ENCODE measurements at places on chromosomes 5 and 9. TPM values are rescaled to one million over a fixed set of nuclear protein-coding genes. Genes with fewer than 3 reads are reported as not detected.

The RFK gene
- polyA plus RNA-seq, result 67.3 TPM

The CBY3 gene
- 0.07 TPM for polyA plus RNA-seq

GRCh38 chr9:18544456-18544855, 70.5 kb downstream of the ADAMTSL1 start:
- no peak overlapping the region for H3K4me3 ChIP-seq
- H3K36me3 ChIP-seq, result no peaks in the 10 kb centered on the region
- H3K4me1 ChIP-seq, result no peaks in the 10 kb centered on the region
- no peak for DNase-seq

DNA sequence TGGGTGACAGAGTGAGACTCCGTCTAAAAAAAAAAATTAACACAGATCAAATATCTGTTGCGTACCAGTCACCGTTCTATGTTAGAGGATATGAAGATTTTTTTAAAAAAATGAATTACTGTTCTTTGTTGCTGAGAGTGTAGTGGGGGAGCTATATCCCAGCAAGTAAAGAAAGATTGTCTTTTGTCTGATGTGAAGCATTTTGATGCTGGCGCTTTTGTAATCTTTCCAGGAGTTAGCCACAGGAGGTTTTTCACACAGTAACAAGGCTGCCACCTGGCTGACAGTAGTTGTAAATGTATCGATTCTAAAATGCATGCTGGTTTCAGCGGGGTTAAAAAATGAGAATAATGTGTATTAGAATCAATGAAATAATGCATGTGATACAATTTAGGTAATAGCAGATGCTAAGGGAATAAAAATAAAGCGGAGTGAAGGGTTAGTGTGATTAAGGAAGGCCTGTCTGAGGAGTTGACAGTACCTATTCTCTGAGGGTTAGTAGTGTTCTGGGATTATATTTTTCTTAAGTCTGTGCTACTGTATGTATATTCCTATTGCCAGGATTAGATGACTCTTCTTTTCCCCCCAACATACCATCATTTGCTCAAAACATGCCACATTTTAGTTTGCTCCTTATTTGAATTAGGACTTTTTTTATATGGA, 3.4 kb downstream of the LMNB1 start:
- H3K4me3 ChIP-seq, result no peak overlapping the region
- H3K27ac ChIP-seq, result no peak overlapping the region
- H3K36me3 ChIP-seq, result no peaks in the 10 kb centered on the region

The GPR21 gene
- not detected for polyA plus RNA-seq

GRCh38 chr5:144453753-144454152, 283.1 kb downstream of the KCTD16 start:
- H3K4me3 ChIP-seq, result no peak overlapping the region
- no peak for DNase-seq
- no peaks in the 10 kb centered on the region for H3K4me1 ChIP-seq

GRCh38 chr9:93586290-93587057, 10.1 kb downstream of the PHF2 start:
- no peak overlapping the region for H3K27ac ChIP-seq
- no peaks in the 10 kb centered on the region for H3K27me3 ChIP-seq
- H3K4me1 ChIP-seq, result peaks cover 8% of the 10 kb centered on the region
- no peaks in the 10 kb centered on the region for H3K36me3 ChIP-seq

GRCh38 chr5:172906888-172907287, 52.3 kb upstream of the RPL26L1 start:
- H3K4me1 ChIP-seq, result peaks cover 42% of the 10 kb centered on the region
- DNase-seq, result no peak
- H3K27me3 ChIP-seq, result no peaks in the 10 kb centered on the region
- H3K27ac ChIP-seq, result no peak overlapping the region
- no peaks in the 10 kb centered on the region for H3K36me3 ChIP-seq

DNA sequence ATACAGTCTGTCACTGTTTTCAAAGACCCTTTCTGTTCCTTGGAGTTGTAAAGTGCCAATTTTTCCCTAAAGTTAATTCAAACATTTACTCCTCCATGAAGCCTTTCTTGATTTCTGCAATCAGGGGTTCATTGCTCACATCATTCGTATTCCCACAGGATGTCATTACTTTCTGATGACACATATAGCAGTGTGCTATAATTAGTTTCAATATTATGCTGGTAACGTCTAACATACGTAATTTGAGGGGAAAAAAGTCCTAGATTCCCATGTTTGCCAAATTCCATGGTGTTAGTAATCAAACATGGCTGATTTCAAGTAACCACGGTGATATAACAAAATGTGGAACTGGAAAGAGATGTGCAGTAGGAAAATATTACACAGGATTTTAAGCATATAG, 468.2 kb upstream of the MEF2C start:
- no peaks in the 10 kb centered on the region for H3K36me3 ChIP-seq
- no peak for DNase-seq
- H3K4me3 ChIP-seq, result no peak overlapping the region
- no peak overlapping the region for H3K27ac ChIP-seq

DNA sequence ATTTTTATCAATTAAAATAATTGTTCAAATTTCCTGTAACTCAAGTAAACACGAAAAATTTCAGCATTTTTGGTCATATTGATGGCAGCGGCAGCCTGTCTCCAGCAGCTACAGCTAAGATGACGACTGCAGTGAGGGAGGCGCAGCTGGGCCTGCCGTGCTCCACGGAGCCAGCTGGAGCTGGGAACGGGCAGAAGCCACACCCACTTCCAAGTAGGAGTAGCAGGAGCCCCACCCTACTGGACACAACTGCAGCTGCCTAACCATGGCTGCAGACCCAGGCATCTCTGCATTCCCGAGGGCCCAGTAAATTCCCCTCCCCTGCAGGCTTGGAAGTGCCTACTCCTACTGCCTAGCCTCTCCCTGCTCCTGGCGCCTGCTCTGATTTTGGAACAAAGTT, 2031.7 kb downstream of the EFNA5 start:
- no peak overlapping the region for H3K27ac ChIP-seq
- no peaks in the 10 kb centered on the region for H3K27me3 ChIP-seq

DNA sequence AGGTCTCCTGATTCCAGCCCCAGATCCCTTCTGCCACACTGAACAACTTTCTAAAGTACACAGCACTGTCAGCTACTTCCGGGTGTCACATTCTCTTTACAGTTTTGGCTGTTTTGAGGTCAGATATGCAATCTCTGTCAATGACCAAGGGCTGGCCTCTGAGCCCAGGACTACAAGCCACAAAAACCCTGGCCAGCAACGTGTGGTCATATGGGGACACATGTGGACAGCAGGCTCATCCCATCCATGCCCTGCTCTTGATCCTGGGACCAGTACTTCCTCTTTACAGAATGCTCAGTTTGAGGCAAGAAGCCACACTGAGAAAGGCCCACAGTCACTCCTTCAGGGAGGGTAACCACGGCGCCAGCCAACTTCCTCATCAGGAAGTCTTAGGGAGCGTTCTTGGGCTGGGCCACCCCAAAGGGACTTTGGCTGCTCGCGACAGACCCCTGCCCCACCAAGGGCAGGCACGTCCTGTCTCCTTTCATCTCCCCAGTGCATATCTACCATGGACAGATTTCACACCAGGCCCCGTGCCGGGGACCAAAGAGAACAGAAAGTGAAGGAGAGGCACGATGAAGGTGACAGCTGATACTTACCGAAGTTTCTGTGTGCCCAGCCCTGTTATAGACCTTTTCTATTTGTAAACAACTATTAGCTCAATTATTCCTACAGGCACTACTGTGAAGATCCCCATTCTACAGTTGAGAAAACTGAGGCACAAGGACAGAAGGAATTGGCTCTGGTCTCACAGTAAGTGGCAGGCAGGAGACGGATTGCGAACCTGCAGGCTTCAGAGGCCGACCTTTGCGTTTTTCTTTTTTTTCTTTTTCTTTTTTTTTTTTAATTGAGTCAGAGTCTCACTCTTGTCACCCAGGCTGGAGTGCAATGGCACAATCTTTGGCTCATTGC, 37.3 kb downstream of the STK10 start:
- peak overlapping the region; percentile 59 for H3K27ac ChIP-seq
- DNase-seq, result no peak
- no peaks in the 10 kb centered on the region for H3K27me3 ChIP-seq
- peaks cover 2% of the 10 kb centered on the region for H3K36me3 ChIP-seq
- peaks cover 2% of the 10 kb centered on the region for H3K4me1 ChIP-seq
- no peak overlapping the region for H3K4me3 ChIP-seq

DNA sequence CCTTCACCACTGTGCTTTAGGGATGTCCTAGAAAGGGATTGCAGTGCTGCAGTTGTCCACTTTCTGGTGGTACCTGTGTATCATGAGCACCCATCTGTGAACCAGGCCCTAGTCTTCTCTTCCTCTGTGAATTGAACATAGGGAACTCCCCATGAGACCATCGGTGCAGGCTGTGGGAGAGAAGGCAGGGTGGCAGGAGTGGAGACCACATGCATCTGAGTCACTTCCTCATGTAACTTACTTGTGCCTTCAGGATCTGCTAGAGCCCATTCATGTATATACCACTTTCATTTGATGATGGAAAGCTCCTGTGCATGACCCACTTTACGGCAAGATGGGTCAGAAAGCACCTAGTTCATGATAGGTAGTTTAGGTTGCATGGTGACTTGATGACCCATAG, 478.1 kb upstream of the CDH9 start:
- no peak overlapping the region for H3K4me3 ChIP-seq
- no peaks in the 10 kb centered on the region for H3K27me3 ChIP-seq
- H3K36me3 ChIP-seq, result no peaks in the 10 kb centered on the region
- no peak for DNase-seq
- no peak overlapping the region for H3K27ac ChIP-seq
- no peaks in the 10 kb centered on the region for H3K4me1 ChIP-seq

The ANKDD1B gene
- polyA plus RNA-seq, result 1.4 TPM

GRCh38 chr5:72018143-72018803, 89.0 kb upstream of the MAP1B start:
- no peak overlapping the region for H3K27ac ChIP-seq
- no peaks in the 10 kb centered on the region for H3K36me3 ChIP-seq
- no peak overlapping the region for H3K4me3 ChIP-seq
- no peaks in the 10 kb centered on the region for H3K4me1 ChIP-seq
- peak; percentile 76 for DNase-seq

DNA sequence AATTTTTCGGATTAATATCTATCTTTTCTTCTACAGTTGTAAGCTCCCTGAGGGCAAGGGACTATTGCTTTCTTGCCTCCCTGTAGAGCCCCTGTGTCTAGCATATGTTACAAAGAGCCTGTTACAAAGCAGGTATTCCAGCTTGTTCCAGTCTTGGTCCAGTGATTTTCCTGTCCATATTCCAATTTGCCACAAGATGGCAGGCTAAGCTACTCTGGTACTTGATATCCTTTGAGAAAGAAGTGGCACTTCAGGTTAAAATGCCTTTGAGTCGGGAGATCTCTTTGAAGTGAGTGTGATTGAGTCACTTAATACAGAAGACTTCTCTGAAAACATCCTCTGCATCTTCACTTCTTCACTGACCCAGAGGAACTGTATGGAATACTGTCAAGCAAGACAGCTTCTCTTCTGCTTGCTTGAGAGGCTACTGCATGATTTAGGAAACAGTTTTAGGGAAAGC, 24.5 kb downstream of the CAVIN4 start:
- H3K4me3 ChIP-seq, result no peak overlapping the region
- no peak overlapping the region for H3K27ac ChIP-seq
- no peaks in the 10 kb centered on the region for H3K36me3 ChIP-seq
- peak; percentile 64 for DNase-seq

The PDZD2 gene
- polyA plus RNA-seq, result 3.7 TPM

DNA sequence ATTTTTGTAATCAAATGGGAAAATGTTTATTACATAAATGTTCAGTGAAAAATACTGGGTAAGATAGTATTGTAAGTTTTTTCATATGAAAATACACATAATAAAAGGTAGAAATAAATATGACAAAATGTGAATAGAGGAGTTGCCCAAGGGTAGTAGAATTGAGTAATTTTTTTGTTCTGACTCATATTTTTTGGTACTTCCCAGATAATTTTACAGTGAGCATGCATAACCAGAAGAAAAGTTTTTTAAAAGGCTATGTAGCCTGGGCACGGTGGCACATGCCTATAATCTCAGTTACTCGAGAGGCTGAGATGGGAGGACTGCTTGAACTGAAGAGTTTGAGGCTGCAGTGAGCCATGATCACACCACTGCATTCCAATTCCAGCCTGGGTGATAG, 116.9 kb downstream of the PIP5K1B start:
- H3K4me3 ChIP-seq, result no peak overlapping the region
- H3K4me1 ChIP-seq, result no peaks in the 10 kb centered on the region
- no peaks in the 10 kb centered on the region for H3K27me3 ChIP-seq

The POLR1E gene
- 15.1 TPM for polyA plus RNA-seq

GRCh38 chr9:121821326-121821725, 169.9 kb downstream of the DAB2IP start:
- no peak overlapping the region for H3K4me3 ChIP-seq
- no peaks in the 10 kb centered on the region for H3K27me3 ChIP-seq
- no peak for DNase-seq
- H3K4me1 ChIP-seq, result peaks cover 7% of the 10 kb centered on the region
- no peak overlapping the region for H3K27ac ChIP-seq

The PCDHB9 gene
- not detected for polyA plus RNA-seq

DNA sequence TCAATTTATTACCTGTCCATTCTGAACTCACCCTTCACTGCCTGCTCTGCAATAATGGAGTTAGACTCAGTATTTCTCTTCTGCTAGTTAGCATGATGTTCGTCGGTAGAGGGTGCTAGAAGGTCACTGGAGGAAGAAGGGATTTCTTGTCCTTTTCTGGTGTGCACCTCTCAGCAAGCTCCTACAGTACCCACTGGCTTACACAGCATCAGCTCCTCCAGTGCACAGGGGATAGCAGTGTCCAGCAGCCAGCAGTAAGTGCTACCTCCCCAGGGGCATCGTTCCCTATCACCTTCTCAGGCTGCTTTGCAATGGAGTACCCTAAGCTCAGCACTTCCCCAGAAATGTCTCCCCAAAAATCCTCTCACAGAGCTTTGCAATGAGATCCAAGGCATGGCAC, 45.9 kb upstream of the APC start:
- H3K4me1 ChIP-seq, result peaks cover 5% of the 10 kb centered on the region
- DNase-seq, result no peak
- no peak overlapping the region for H3K4me3 ChIP-seq
- no peaks in the 10 kb centered on the region for H3K27me3 ChIP-seq
- H3K27ac ChIP-seq, result no peak overlapping the region
- no peaks in the 10 kb centered on the region for H3K36me3 ChIP-seq
